ENCODE measurements at places on chromosomes 6 and 20.

GRCh38 chr6:123747515-123747914, 56.1 kb upstream of the NKAIN2 start:
- DNase-seq: no peak

GRCh38 chr6:53465732-53466131, 79.2 kb downstream of the GCLC start:
- DNase-seq: peak; percentile 34

DNA sequence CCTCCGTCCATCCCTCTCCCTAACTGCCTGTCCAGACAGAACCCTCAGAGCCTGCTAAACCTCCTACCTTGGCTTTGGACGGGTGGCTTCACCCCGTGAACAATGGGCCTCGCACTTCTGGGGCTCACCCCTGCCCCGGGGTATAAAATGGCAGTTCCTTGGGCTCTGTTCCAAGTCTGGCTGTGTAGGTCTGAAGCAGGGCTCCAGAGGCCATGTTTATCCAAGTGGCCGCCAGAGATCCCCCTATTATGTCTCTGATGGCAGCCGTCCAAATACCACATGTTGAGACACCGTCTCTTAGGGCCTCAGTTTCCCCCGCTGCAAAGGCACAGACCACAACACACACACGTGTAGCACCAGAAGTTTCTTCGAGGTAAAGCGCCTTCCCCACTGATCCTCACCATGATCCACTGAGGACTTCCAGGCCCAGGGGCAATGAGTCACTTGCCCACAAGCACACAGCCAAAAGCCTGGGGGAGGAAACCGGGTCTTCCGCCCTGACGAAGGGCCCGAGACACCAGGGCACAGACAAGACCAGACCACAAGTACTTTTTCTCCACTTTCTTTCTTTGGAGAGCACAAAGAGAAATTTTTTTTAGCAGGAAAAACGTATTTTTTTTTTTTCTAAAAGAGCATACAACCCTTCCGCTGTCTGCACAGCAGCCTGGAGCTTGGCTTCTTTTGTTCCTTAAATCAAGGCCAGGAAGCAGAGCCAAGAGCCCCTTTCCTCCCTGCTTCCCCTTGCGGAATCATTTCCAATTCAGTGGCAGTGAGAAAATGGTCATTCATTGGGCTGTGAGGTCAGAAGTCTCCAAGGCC, 11.8 kb downstream of the CPNE5 start:
- no peak for DNase-seq

DNA sequence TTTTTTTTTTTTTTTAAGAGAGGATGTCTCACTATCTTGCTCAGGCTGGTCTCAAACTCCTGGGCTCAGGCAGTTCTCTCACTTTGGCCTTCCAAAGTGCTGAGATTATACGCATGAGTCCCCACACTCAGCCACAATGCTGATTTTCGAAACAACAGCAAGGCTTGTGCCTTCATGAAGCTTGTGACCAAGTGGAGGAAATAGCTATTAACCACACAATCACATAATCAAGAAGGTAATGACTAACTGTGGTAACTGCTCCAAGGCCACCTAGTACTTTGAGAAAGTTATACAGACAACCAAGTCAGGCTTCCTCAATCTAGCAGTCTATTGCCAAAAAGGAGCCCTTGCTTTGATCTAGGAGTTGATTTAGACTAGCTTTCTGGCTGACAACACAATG, 46.3 kb downstream of the SOD2 start:
- no peak for DNase-seq

GRCh38 chr20:21156266-21156665, 30.4 kb downstream of the KIZ start:
- DNase-seq: no peak
